ENCODE measurements at places on chromosomes 5 and 9. TPM values are rescaled to one million over a fixed set of nuclear protein-coding genes. Genes with fewer than 3 reads are reported as not detected.

- peak; percentile 54 for DNase-seq
These were observed 237.5 kb downstream of the CD180 start for GRCh38 chr5:66958980-66959641.

- DNase-seq: no peak
These were observed 22.3 kb downstream of the FBXW2 start for GRCh38 chr9:120770931-120771330.

The IFNB1 gene
- not detected for polyA plus RNA-seq

The KIAA0825 gene
- polyA plus RNA-seq: 0.85 TPM

DNA sequence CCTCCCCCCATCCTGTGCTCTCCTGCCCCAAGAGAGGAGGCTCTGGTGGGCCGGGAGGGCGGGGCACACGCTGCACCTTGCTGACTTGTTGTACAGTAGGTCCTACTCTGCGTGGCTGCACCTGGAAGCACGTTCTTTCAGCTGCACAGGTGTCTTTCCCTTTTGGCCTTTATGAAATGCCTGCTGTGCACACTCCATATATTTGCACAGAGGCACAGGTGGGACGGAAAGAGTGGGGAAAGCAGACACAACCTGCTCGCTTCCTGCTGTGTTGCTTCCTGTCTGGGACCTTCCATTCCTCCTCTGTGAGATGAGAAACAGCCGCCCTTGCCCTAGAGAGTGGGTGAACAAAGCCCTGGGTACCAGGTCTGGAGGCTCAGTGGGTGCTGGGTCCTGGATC, 4.8 kb downstream of the USP20 start:
- no peak for DNase-seq

DNA sequence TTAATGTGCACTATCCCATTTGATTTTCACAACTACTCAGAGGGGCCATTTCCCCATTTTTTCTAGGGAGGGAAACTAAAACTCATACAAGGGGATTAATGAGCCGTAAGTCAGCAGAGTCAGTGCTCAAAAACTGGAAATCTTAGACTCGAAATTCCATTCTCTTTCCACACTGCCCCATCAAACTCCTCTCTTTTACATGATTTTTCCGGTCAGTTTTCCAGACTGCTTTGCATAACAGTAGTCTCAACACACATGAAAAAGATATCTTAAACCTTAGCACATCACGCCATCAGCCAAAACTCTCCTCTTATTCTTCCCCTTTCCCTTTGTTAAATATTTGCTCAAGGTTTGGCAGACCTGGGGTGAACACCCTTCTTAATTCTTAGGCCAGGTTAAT, 332.0 kb downstream of the RFX3 start:
- no peak for DNase-seq

DNA sequence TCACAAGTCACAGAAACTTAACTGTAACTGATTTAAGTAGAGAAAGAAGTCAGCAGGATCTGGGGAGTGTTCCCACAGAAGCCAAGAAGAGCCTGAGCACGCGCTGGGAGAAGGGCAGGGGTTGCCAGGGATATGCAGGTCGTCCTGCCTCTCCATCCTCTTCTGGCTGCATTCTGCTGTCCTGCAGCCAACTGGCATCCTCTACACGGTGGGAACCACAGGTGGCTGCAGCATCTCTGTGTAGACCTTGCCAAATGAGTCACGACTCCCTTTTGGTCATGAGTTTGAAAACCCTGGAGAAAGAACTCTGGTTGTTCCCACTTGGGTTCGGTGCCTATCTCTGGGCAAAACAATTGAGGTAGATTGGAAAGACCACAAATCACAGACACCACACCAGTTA, 38.4 kb upstream of the PCA3 start:
- no peak for DNase-seq

- no peak for DNase-seq
These were observed 53.5 kb upstream of the MCCC2 start for GRCh38 chr5:71533615-71534014.

- DNase-seq: no peak
These were observed 166.4 kb upstream of the ZNF618 start for GRCh38 chr9:113709721-113710120.

The CYFIP2 gene
- polyA plus RNA-seq: 168 TPM

DNA sequence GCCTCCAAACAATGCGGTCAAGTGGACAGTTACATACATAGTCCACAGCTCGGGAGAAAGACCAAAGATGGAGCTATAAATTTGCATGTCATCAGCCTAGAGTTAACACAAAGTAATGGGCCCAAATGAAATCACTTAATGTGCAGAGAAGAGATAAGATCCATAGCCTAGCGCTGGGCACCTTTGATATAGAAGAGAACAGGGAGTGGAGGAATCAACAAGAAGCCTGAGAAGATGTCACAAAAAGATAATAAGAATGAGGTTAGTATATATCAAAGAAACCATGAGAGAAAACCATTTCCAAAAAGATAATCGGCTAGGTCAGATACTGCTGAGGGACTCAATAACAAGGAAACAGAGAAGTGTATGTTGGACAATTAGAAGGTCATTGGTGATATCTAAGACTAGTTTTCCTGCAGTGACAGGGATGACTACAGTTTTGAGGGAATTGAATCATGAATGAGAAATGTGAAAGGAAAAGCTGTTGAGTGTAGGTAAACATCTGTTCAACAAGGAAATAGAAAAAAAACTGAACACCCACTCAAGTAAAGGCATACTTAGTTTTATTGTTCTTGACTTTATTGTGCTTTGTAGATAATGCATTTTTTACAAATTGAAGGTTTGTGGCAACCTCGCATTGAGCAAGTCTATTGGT, 68.7 kb upstream of the CDH6 start:
- no peak for DNase-seq

Data from brain (organoid and tissue), 16 donors.